ENCODE measurements at places on chromosomes 6 and 20. TPM values are rescaled to one million over a fixed set of nuclear protein-coding genes. Genes with fewer than 3 reads are reported as not detected.

DNA sequence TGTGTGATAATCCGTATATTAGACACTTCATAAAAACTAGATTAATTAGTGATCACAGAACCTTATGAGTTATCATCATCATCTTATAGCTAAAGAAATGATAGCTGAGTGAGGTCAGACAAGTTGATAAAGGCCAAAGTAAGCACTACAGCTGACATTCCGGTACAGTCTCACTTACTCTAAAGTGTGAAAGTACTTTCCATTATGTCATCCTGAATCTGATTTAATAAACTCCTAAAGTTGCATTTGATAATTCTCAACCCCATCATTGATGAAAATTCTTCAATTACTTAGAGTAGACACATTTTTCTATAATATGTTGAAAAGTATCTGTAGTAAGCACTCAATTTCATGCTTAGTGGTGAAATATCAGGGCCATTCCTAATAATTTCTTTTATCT is 385.2 kb upstream of the CHD6 start:
- DNase-seq = no peak

DNA sequence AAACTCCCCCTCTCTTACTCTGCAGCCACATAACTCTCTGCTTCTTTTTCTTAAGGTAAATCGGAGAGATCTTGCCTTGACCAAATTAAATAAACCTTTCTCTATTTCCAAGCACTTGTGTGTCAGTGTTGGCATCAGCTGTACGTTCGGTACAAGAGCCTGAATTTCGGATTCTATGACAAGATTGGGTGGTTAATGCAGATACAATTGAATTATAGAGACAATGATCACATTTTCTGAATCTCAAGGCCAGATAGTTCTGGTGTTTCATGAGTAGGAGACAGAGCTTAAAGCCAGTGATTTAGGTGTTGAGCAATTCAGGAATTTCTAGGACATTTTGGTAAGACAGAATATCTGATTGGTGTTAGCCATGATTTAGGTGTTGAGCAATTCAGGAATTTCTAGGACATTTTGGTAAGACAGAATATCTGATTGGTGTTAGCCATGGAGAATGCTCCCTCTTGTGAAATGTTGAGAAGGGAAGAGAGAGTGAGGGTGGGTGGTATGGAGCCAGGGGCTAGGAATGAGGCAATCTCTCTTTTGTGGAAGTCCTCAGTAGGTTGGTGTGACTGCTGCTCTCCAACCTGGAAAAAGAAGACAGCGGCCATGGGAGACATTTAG is 5.1 kb downstream of the SPINT3 start:
- no peak for DNase-seq

- DNase-seq = no peak
Measured at GRCh38 chr6:152671171-152671570, 26.5 kb upstream of the MYCT1 start.

LY6G6C gene
- total RNA-seq = not detected
